ENCODE measurements at places on chromosomes 4 and X. TPM values are rescaled to one million over a fixed set of nuclear protein-coding genes. Genes with fewer than 3 reads are reported as not detected.
A peak's percentile ranks its signal among the peaks of the same experiment; 100 is the strongest.

TMEM129 gene
- total RNA-seq = 6.6 TPM

BMP3 gene
- total RNA-seq = under 0.01 TPM

DNA sequence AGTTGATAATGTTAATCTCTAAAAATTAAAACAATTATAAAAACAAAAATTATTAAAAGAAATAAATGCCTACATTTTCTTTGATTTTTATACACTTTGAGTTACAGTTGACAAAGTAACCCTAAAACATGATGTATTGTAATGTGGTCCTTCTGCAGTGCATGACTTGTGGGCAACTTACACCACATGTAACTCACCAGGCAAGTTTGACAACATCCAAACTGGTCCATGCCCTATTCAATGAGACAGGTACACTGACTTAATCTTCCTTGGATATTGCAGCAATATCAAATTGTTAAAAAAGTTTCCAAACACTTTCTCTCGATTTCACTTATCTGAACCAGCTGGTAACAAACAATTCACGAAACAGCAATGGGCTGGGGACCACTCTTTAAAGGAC, 81.5 kb downstream of the FTHL17 start:
- no peaks in the 10 kb centered on the region for H3K36me3 ChIP-seq
- no peak for DNase-seq
- no peaks in the 10 kb centered on the region for H3K4me1 ChIP-seq
- no peak overlapping the region for H3K4me3 ChIP-seq
- H3K27ac ChIP-seq = no peak overlapping the region
- peaks cover 2% of the 10 kb centered on the region for H3K27me3 ChIP-seq

TEX13C gene
- total RNA-seq = not detected

PRSS12 gene
- 62.2 TPM for total RNA-seq

GRCh38 chr4:186643501-186644310, 80.0 kb downstream of the FAT1 start:
- H3K27ac ChIP-seq = peak overlapping the region; percentile 13
- peaks cover 49% of the 10 kb centered on the region for H3K36me3 ChIP-seq
- H3K27me3 ChIP-seq = no peaks in the 10 kb centered on the region
- DNase-seq = peak; percentile 89
- H3K4me3 ChIP-seq = no peak overlapping the region

GRCh38 chrX:618761-619450, 11.7 kb upstream of the SHOX start:
- no peak for DNase-seq
- no peaks in the 10 kb centered on the region for H3K27me3 ChIP-seq
- no peak overlapping the region for H3K4me3 ChIP-seq
- no peaks in the 10 kb centered on the region for H3K4me1 ChIP-seq

GRCh38 chrX:38929966-38930421, 128.7 kb downstream of the MID1IP1 start:
- H3K4me3 ChIP-seq = no peak overlapping the region
- H3K4me1 ChIP-seq = no peaks in the 10 kb centered on the region
- H3K36me3 ChIP-seq = no peaks in the 10 kb centered on the region
- no peak overlapping the region for H3K27ac ChIP-seq
- DNase-seq = peak; percentile 87
- H3K27me3 ChIP-seq = peaks cover under 1% of the 10 kb centered on the region

SLC9B1 gene
- 0.28 TPM for total RNA-seq

All from IMR-90 (cell line).